Glomerular endothelial cell (primary cell): ENCODE measurements at places on chromosomes 2 and 18.

- DNase-seq, result no peak
Observed at GRCh38 chr18:77102259-77103040, 30.1 kb downstream of the MBP start.

DNA sequence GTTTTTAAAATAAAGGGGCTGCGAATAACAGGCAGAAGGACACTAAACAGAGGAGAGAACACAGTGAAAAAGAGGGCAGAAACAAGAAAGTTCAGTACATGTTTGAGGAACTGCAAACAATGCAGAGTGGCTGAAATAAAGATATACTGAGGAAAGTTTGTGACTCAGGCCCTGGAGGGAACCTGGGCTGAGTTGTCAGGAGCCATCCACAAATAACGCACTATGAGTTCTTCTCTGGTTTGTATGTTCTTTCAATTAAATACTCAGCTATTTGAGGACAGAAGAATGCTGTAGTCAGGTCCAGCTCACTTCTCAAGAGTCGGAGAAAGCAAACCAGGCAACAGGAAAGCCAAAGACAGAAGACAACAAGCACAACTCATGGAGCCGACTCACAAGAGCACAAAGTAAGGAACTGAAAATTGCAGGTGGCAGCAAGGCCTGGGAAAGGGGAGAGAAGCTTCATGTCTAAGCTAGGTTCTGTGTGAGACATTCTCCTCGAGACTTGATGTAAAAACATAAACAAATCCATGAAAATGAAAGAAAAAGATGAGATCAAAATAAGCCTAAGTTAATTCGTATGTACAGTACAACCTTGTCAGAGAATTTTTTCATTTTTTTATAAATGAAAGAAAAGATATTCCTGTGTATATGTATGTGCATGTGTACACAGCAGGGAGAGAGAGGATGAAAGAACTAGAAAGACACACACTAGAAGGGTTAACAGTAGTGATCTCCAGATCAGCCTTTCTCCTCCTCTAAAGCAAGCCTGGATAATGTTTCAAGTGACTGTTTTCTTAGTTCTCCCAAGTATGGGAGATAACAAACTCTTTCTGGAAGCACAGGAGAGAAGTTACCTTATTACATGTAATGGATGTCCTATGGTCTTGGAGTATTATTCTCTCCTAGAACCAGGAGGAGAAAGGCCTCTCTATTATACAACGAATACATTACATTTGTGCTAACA, 41.5 kb downstream of the CHN1 start:
- DNase-seq, result no peak

DNA sequence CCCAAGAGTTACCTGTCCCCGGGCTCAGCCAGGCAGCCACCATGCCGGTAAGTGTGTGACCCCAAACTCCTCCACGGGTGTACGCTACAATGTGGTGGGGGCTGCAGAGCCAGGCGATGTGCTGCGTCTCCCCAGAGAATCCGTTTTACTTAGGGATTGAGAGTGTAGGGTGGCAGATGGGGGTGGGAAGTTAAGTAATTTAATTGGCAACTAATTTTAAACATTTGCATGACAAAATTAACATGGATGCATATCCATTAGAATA, 26.6 kb upstream of the RPL31 start:
- DNase-seq, result no peak

DNA sequence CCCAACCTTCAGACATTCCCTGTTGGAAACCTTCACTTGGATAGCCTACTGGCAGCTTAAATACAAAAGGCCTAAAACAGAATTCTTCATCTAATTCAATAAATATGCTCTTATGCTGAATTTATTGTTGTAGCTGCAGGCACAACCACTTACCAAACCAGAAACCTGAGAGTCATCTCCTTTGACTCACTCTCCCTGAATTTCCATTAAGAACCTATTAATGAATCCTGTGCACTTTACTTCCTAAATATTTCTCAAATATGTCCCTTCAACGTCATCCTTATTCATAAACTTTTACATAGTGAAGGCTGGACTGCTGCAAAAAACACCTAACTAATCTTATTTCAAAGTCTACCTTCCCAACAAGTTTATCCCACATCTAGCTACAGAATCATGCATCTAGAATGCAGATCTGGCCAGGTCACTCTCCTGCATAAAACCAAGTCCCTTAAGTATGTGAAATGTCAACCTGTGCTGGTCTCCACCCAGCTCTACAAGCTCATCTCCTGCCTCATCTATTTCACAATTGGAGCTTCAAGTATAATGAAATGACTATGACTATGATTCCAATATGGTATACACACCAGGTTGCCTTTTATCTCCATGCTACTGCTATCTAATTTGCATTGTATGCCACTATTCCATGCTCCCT, 354.2 kb downstream of the ZEB2 start:
- no peak for DNase-seq

DNA sequence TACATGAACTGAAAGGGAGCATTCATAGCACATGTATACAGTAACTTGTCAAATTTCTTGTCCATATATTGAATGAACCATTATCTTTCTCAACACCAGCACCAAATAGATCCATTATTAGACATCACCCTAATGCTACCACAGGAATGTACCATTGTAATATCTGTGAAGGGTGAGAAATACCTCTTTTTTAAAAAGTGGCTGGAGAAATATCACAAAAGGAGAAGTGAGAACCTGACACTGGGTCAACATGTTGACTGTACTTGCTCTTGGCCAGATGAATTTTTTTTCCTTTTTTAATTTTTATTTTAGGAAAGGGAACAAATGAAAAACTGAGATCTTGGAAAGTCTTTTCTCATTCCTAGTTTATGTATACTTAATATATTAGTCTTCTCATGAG, 63.5 kb downstream of the CAVIN2 start:
- no peak for DNase-seq

- DNase-seq, result no peak
Observed at GRCh38 chr2:235232449-235233433, 261.1 kb upstream of the AGAP1 start.

DNA sequence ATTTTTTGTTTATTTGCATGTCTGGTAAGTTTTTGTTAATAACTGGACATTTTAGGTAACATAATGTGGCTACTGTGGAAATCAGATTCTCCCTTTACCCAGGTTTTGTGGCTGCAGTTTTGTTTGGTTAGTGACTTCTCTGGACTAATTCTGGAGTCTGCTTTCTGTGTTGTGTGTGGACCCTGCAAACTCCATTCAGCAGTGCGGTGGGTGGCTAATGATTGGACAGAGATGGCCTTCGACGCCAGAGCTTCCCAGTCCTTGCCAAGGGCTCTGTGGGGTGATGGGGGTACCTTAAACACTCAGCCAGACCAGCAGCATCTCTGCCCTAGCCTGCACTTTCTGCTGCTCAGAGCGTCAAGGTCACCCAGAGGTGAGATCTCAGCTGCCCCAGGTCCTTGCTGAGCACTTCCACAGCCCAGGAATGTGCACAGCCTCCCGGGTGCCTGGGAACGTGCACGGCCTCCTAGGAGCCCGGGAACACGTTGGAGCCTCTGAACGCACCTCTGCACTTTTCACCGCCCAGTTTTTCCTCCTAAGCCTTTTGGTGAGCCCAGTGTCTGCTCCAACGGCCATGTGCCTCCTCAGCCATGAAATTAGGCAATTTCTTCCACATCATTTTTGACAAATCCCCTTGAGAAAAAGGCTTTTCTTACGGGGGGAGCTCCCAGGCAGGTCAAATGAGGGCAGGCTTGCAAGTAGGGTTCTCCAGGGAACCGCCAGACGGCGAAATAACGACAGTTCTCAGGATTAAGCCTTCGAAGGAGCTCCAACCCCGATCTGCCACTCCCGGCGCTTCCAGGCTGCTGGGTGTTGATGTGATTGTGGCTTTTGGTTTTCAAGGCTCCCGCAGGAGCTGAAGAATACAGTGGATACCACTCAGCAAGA, 35.2 kb upstream of the KLF11 start:
- no peak for DNase-seq

DNA sequence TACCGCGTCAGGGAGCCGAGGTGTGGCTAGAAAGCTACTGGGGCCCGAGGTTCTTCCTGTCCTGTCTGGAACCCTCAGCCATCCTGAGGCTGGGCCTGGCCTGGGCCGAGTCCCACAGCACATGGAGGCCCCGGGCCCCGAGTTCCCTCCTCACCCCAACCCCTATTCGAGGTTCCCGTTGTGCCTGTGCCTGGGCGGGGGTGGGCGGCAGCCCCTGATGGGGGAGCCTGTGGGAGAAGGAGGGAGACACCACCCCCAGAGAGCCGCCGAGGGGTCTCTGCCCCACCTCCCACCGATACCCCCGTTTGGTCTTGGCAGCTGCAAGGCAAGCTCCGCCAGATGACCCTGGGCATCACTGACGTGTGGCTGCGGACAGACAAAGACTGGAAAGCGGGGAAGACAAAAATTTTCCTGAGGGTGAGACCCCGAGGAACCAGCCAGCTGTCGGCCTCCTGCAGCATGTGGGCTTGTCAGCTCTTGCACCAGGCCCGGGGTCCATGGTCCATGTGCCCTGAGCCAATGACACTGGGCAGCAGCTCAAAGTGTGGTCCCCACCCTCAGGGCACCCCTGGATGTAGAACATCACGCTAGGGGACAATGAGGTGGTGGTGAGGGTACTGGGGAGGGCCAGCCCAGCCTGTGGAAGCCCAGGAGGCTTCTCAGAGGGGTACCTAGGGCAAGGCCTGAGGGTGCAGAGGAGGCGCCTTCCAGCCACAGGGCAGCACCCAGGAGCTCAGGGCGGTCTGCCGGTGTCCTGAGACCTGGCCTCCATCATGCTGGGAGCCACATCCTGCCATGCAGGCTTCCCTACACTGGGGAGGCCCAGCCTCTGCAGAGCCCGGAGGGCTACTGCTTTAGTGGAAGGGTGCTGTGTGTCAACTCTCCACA, 52.5 kb upstream of the GPR17 start:
- DNase-seq, result no peak

GRCh38 chr18:48994044-48994651, 43.4 kb upstream of the SMAD7 start:
- DNase-seq, result no peak

- no peak for DNase-seq
Observed at GRCh38 chr2:230666446-230666845, 46.2 kb upstream of the CAB39 start.

GRCh38 chr2:164073101-164074074, 337.6 kb upstream of the FIGN start:
- no peak for DNase-seq

GRCh38 chr2:57891086-57891712, 155.4 kb upstream of the VRK2 start:
- DNase-seq, result no peak

GRCh38 chr2:188378371-188378950, 86.8 kb downstream of the GULP1 start:
- no peak for DNase-seq

DNA sequence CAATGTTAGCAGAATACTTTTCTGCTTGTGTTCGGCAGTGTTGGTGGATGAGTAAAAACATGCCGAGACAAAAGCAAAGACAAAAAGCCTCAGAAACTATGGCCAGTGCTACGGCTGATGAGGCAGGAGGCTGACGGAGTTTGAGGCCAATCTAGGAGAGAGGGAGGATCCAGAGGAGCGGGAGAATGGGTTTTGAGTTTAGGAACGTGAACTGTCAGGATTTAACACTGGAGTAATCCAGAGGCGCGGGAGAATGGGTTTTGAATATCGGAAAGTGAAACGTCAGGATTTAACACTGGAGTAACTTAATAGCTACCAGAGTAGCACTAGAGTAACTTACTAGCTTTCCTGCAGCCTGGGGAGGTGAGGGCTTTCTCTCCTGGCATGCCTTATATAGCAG, 37.4 kb downstream of the LYPD6B start:
- no peak for DNase-seq

- DNase-seq, result no peak
Observed at GRCh38 chr2:105380432-105381100, 18.3 kb downstream of the FHL2 start.

GRCh38 chr2:201466050-201466675, 14.6 kb downstream of the STRADB start:
- DNase-seq, result no peak

GRCh38 chr2:214410918-214411554, at the start of gene VWC2L:
Gene VWC2L, plus strand, starts transcription at chr2:214411054. Its CDS starts 3,140 bp downstream, at chr2:214414194.
- DNase-seq, result no peak

DNA sequence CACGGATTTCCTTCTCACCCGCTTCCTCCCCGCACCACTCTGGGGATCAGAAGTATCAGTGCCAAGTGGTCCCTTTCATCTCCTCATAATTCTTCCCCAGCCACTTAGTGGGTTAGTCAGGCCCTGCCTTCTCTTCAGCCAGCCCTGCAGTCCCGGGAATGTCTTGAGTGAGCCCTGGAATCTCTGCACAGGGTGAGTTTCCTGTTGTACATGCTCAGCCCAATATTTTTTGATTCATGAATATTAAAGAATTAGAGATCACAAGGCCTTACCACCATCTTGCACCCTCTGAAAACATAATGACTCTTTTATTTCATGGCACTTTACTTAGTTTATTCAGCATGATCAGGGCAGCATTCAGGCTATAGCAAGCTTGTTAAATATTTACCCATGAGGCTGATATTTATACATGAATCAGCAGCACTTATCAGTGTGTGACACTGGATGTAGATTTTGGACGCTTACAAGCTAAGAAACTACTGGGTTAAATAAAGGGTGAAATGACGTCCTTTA, 159.4 kb upstream of the FOSL2 start:
- no peak for DNase-seq

DNA sequence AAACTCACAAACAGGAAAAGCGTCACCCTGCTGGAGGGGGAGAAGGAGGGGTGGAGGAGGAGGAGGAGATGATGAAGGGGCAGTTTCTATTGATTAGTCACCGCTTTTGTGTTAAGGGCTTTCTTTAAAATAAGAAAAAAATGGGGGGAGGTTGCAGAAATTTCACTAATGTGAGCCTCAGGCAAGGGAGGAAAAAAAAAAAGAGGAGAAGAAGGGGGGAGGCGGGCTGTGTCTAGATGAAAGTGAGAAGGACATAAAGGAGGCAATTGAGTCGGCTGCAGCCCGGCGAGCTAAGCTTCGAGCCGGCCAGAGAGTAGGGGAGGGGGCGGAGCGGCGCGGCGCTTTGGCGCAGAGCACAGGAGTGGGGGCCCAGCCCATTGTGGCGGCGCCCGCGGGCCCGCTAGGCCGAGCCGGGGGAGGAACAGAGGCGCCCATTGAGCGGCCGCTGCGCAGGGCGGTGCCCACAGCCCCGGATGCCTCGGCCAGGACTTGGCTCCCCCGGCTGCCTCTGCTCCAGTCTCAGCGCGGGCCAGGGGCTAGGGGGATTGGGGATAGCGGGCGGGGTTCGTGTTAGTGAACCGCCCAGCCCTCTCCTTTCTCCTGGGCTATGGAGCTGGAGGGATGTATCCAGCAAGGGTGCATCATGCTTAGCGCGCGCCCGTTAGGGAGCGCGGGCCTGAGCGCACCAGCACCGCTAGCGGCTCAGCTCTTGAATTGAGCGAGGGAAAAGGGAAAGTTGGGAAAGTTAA, 7.9 kb downstream of the PAX3 start:
- DNase-seq, result no peak

GRCh38 chr2:68027959-68028358, 34.8 kb downstream of the C1D start:
- no peak for DNase-seq

DNA sequence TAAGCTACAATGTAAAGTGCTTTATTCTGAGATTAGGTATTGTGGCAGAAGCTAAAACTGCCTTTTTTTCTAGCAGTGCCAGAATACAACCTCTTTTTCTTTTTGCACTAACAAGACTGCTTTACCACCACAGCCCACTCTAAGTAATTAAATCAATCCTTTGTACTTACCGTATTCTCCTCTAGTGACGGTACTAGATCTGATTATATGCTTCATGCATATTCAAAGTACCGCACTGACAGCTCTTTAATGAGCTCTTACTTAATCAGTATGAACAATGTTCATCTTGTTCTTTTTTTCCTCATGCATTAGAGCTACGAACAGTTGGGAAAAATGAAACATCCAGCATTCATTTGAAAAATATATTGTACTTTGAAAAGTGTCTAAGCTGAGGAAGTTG, 16.1 kb upstream of the OTX1 start:
- no peak for DNase-seq
